Adrenal gland (tissue), 19 donors: ENCODE measurements at places on chromosomes 12 and 14.
A peak's percentile ranks its signal among the peaks of the same experiment; 100 is the strongest.

GRCh38 chr12:124531281-124531745 lies 36.1 kb downstream of the NCOR2 start:
- DNase-seq, result no peak

- DNase-seq, result no peak
Measured at GRCh38 chr12:52818887-52819420, 5.0 kb upstream of the KRT4 start.

- DNase-seq, result peak; percentile 81
Measured at GRCh38 chr14:32417956-32418552, 89.0 kb downstream of the AKAP6 start.

GRCh38 chr12:10027721-10028120 lies 2.8 kb upstream of the CLEC9A start:
- peak; percentile 32 for DNase-seq

GRCh38 chr14:104641753-104642539 lies 37.4 kb upstream of the TMEM179 start:
- DNase-seq, result no peak

- DNase-seq, result no peak
Measured at GRCh38 chr12:106646472-106646871, 63.7 kb downstream of the RFX4 start.

GRCh38 chr14:63912286-63912685 lies 59.5 kb downstream of the SYNE2 start:
- no peak for DNase-seq

DNA sequence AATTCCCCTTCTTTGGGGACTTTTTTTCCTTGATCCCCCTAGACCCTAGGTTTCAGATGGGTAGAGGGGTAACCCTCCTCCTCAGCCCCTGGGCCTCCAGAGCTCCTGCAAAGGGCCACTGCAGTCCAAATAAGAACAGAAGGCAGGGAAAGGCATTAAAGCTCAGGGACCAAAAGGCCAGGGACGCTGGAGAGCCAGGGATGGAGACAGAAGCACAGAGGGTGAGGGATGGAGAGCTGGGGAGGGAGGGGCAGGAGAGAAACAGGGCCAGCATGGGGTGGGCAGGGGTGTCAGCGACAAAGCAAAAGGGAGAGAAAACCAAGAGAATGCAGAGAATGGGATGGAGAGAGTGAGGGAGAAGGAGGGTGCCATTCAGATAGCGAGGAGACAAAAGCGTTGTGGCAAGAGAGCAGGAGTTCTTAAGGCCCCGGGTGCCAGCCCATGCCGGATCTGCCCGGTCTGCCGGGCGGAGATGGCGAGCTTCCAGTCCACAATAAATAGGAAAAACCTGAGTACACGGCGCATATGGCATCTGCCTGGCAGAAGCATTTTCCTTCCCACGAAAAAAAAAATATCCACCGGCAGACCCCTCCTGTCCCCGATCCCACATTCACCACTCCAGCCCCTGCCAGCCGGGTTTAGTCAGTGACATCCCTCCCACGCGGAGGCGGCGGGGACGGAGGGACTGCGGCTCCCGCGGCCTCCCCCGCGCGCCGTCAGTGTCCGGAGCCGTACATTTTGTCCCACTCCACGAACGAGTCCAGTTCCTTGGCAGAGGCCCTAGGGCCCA lies 28.6 kb downstream of the FIGNL2 start:
- DNase-seq, result no peak

DNA sequence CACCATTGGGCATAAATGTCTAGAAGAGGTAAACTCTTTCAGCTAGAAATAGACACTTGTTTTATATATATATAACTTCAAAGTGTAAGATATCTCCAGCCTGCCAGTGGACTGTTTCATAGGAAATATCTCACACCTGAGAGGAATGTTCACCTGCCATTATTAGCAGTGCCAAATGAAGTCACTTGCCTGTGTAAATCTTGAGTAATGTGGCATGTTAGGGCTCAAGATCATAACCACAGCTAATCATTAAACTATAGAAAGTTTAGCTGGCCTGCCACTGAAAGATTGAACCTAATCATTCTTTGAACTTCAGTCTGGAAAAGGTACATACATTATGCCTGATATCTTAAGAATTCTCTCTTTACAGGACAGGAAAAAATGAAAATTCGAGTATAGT lies 25.5 kb upstream of the KCNJ8 start:
- DNase-seq, result no peak

DNA sequence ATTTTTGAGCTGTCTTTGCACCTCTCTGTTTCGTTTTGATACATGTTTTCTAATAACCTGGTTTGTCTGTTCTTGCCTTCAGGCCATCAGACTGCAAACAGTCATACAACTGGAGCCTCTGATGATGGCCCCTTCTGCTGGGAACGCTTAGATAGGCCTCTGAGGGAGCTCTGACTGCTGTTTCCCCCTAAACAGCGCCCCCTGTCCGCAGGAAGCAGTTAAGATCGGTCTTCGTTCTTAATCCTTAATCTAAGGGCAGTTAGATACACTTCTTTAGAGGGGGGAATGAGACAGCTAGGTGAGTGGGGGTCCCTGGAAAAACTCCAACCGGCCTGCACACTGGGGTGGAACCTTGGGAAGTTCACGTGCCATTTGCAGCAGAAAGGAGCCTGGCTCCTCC lies 1338.8 kb upstream of the SEL1L start:
- DNase-seq, result no peak

GRCh38 chr12:49255857-49256637 lies 8.8 kb upstream of the TUBA1C start:
- no peak for DNase-seq

DNA sequence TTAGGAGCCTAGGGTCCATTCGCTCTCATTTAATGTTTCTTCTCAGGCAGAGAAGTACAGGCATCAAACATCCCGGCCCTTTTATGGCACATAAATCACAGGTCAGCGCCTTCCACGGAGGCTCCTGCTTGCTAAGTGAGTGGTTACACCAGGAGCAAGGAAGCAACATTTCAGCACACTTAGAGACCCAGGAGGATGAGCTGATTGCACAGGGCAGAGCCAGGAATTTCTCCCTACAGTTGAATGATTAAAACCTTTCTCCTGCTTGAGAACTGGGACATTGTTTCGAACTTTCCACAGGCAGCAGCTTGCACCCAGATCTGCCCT lies 233.4 kb downstream of the SPTSSA start:
- DNase-seq, result no peak

DNA sequence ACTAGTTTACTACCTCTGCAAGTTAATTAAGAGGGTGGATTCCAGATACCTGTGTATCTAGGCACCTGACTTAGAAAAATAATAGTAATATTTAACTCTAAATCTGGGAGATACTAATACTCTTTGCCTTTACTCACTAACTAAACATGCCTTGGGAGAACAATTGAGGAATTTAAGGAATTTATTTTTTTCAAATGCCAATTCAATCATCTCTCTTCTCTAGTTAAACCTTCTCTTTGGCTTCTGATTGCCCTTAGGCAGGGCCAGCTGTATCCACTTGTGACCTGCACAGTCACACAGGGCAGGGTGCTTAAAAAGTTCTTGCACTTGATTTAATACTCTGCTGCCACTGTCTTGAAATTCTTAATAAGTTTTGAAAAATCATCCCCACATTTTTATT lies 142.4 kb downstream of the PLCZ1 start:
- no peak for DNase-seq

DNA sequence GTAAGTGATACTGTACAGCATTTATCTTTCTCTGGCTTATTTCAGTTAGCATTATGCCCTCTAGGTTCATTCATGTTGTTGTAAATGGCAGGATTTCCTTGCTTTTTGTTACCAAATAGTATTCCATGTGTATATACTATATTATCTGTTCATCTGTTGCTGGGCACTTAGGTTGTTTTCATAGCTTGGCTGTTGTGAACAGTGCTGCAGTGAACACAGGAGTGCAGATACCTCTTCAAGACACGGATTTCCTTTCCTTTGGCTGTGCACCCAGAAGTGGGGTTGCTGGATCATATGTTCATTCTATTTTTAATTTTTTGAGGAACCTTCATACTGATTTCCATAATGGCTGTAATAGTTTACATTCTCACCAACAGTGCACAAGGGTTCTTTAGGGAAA lies 21.5 kb downstream of the EP400 start:
- DNase-seq, result no peak

- DNase-seq, result no peak
Measured at GRCh38 chr12:88903333-88903732, 323.1 kb upstream of the KITLG start.
